ENCODE measurements at places on chromosomes 2 and 18. TPM values are rescaled to one million over a fixed set of nuclear protein-coding genes. Genes with fewer than 3 reads are reported as not detected.

The STPG4 gene
- 0.14 TPM for total RNA-seq

The PLEKHH2 gene
- 0.66 TPM for total RNA-seq

GRCh38 chr2:31127931-31128330 lies 10.3 kb downstream of the GALNT14 start:
- no peaks in the 10 kb centered on the region for H3K36me3 ChIP-seq
- H3K4me1 ChIP-seq = no peaks in the 10 kb centered on the region
- H3K27ac ChIP-seq = no peak overlapping the region
- H3K27me3 ChIP-seq = no peaks in the 10 kb centered on the region
- H3K4me3 ChIP-seq = no peak overlapping the region

- no peak within 1 kb of the TSS for H3K27ac ChIP-seq
- H3K36me3 ChIP-seq = no peaks in the 10 kb centered on the region
- DNase-seq = no peak
- H3K4me1 ChIP-seq = no peaks in the 10 kb centered on the region
- H3K27me3 ChIP-seq = no peaks in the 10 kb centered on the region
- no peak within 1 kb of the TSS for H3K4me3 ChIP-seq
Measured at GRCh38 chr2:208146006-208146405, at the start of gene CRYGB. CRYGB (minus strand) TSS chr2:208146158; CDS start chr2:208146120, 38 bp downstream.

DNA sequence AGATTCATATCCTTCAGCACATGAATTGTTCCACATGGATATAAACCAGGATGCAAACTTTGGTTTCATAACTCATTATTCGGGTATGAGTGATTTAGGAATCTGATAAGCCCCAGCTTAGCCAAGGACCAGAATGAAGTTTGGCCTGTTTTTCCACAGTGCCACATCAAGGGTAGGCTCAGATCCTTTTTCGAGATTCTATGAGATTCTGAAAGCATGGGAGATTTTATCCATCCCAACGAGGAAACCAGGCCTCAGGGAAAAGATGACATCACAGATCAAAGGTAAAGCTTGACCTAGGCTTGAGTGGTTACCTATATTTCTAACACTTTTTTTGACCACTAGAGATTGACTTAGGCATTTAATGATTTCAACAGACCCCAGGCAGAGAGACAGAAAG lies 590.8 kb upstream of the PKDCC start:
- H3K27ac ChIP-seq = no peak overlapping the region
- no peak for DNase-seq
- no peak overlapping the region for H3K4me3 ChIP-seq
- H3K4me1 ChIP-seq = no peaks in the 10 kb centered on the region
- H3K36me3 ChIP-seq = no peaks in the 10 kb centered on the region

- H3K4me3 ChIP-seq = no peak overlapping the region
- no peaks in the 10 kb centered on the region for H3K27me3 ChIP-seq
- H3K36me3 ChIP-seq = no peaks in the 10 kb centered on the region
- no peak for DNase-seq
Measured at GRCh38 chr18:72752220-72752619, 115.6 kb downstream of the NETO1 start.

- H3K36me3 ChIP-seq = no peaks in the 10 kb centered on the region
- H3K4me1 ChIP-seq = no peaks in the 10 kb centered on the region
- no peak overlapping the region for H3K4me3 ChIP-seq
- no peak overlapping the region for H3K27ac ChIP-seq
- DNase-seq = no peak
Measured at GRCh38 chr18:30271716-30272115, 770.8 kb downstream of the DSC3 start.

- no peaks in the 10 kb centered on the region for H3K27me3 ChIP-seq
- no peaks in the 10 kb centered on the region for H3K36me3 ChIP-seq
- DNase-seq = no peak
- no peak overlapping the region for H3K4me3 ChIP-seq
- no peak overlapping the region for H3K27ac ChIP-seq
- H3K4me1 ChIP-seq = no peaks in the 10 kb centered on the region
Measured at GRCh38 chr18:54117853-54118773, 106.4 kb downstream of the MBD2 start.

- H3K36me3 ChIP-seq = no peaks in the 10 kb centered on the region
- H3K27ac ChIP-seq = no peak overlapping the region
- no peak overlapping the region for H3K4me3 ChIP-seq
Measured at GRCh38 chr2:241038374-241039180, 40.2 kb downstream of the SNED1 start.

- no peak overlapping the region for H3K27ac ChIP-seq
- DNase-seq = no peak
- H3K4me1 ChIP-seq = no peaks in the 10 kb centered on the region
Measured at GRCh38 chr2:176526995-176527901, 258.0 kb downstream of the MTX2 start.

GRCh38 chr2:167294776-167295140 lies 406.5 kb downstream of the XIRP2 start:
- peak overlapping the region; percentile 1 for H3K4me3 ChIP-seq
- no peak overlapping the region for H3K27ac ChIP-seq

- no peak overlapping the region for H3K27ac ChIP-seq
- H3K36me3 ChIP-seq = no peaks in the 10 kb centered on the region
- no peak overlapping the region for H3K4me3 ChIP-seq
- H3K4me1 ChIP-seq = no peaks in the 10 kb centered on the region
- no peak for DNase-seq
- H3K27me3 ChIP-seq = no peaks in the 10 kb centered on the region
Measured at GRCh38 chr18:33923980-33924379, 300.7 kb downstream of the NOL4 start.

DNA sequence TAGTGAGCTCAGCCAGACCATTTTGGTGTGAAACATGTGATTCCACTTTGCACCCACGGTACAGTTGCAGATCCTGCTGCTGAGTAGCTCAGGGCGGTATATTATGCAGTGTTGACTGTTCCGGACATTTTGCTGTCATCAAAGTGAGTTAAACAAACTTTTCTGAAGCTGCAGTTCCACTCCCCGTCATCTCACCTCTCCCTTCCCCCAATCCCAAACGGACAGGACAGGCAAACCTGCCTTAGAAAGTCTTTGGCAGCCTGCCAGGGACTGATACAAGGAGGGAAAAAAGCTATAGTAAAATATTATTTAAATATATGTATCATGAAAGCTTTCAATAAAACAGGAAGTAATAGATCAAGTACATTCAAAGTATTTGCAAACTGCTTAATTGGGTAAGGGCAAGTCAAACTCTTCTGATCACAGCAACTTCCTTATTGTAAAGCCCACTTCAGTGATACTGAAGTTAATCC lies 35.5 kb upstream of the SP5 start:
- no peak overlapping the region for H3K27ac ChIP-seq
- DNase-seq = no peak
- H3K4me1 ChIP-seq = no peaks in the 10 kb centered on the region
- H3K36me3 ChIP-seq = no peaks in the 10 kb centered on the region

DNA sequence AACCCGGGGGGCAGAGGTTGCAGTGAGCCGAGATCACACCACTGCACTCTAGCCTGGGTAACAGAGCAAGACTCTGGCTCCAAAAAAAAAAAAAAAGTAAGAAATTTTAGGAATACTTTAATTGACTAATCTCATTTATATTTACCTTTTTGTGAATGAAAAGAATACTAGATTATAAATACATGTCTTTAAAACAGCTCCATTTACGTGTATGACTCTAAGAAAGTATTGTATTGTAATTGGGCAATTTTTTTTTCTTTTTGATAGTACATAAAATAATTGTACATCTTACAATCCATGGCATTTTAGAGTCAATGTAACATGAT lies 8.0 kb downstream of the IL36A start:
- H3K4me3 ChIP-seq = no peak overlapping the region
- H3K4me1 ChIP-seq = peaks cover 6% of the 10 kb centered on the region
- no peaks in the 10 kb centered on the region for H3K27me3 ChIP-seq
- H3K36me3 ChIP-seq = no peaks in the 10 kb centered on the region
- no peak for DNase-seq

Measured in thymus (tissue), 14 donors.